ENCODE measurements at places on chromosomes 16 and 17. TPM values are rescaled to one million over a fixed set of nuclear protein-coding genes. Genes with fewer than 3 reads are reported as not detected.

GRCh38 chr16:9597967-9598730, 506.7 kb downstream of the HAPSTR1 start:
- H3K27me3 ChIP-seq: no peaks in the 10 kb centered on the region
- no peaks in the 10 kb centered on the region for H3K36me3 ChIP-seq
- H3K4me3 ChIP-seq: no peak overlapping the region
- H3K4me1 ChIP-seq: no peaks in the 10 kb centered on the region
- no peak for DNase-seq
- H3K27ac ChIP-seq: no peak overlapping the region

DNA sequence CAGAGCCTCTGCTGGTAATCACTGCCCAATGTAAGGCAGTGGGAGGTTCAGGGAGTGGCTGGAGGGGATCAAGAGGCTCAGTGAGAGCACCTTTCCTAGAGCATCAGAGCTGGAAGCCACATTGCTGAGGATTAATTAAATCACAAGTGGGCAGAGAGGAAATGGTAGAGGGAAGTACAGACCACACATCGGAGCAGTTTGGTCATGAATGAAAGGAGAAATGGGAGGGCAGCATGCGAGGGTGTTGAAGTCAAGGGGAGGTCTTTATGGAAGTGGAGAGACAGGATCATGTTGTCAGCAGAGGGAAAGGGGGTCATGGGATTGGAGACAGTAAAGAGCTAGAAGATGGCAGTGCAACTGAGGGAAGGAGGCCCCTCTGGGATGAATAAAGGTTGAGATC, 2.3 kb downstream of the CCL17 start:
- no peaks in the 10 kb centered on the region for H3K27me3 ChIP-seq
- H3K4me3 ChIP-seq: no peak overlapping the region

DNA sequence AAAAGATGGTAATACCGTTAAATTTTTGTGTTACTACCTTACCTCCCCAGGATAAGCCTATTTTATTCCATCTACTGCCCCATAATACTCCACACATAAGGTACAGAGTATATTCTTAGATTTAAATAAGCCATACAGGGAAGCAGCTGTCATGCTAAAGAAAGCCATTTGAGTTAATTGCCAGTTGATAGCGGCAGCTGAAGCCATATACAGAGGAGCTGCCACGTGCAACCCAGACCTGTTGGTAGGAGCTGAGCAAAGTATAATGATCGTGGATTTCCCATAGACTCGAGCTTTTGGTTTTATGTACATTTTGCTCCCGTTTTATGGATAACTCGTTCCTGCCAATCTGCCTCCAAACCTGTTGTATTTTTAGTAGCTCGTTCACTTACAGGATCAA, 12.0 kb downstream of the CPSF4L start:
- peaks cover 6% of the 10 kb centered on the region for H3K36me3 ChIP-seq
- H3K27me3 ChIP-seq: no peaks in the 10 kb centered on the region
- no peak for DNase-seq
- H3K27ac ChIP-seq: no peak overlapping the region
- no peak overlapping the region for H3K4me3 ChIP-seq

DNA sequence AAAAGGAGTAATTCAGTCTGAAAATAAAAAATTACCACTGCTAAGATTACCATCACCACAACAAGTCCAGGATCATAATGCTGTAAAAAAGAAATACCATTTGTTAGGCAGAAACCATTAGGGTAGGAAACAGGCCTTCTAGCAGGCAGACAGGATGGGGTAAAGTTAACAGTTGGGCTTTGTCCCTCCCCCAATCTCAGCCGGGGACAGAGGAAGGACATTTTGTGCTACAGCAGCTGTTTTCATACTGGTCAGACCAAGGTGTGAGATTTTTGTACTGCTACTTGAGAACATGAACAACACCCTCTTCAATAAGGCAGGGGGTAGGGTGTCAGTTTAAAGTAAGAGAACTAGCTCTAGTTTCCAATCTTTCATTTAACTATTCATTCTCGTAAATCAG, 49.2 kb upstream of the ITGA2B start:
- H3K27ac ChIP-seq: no peak overlapping the region
- H3K27me3 ChIP-seq: no peaks in the 10 kb centered on the region
- peaks cover 9% of the 10 kb centered on the region for H3K36me3 ChIP-seq
- peaks cover 8% of the 10 kb centered on the region for H3K4me1 ChIP-seq

- no peaks in the 10 kb centered on the region for H3K36me3 ChIP-seq
- H3K4me1 ChIP-seq: no peaks in the 10 kb centered on the region
- H3K27me3 ChIP-seq: no peaks in the 10 kb centered on the region
- no peak overlapping the region for H3K27ac ChIP-seq
- H3K4me3 ChIP-seq: no peak overlapping the region
Observed at GRCh38 chr16:2383501-2383900, 43.0 kb upstream of the ABCA3 start.

DNA sequence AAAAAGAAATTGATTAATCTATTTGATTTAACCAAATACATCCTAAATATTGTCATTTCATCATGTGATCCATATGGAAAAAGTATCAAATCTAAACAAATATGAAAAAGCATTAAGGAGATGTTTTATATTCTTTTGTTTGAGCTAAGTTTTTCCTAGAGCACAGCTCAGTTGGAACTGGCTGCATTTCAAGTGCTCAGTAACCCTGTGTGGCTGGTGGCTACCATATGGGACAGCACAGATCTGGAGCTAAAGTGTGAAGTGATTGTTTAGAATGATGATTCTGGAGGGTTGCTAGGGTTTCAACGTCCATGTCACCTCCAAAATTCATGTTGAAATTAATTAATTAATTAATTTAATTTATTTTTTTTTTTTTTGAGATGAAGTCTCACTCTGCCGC, 137.5 kb downstream of the XYLT1 start:
- H3K27me3 ChIP-seq: no peaks in the 10 kb centered on the region
- H3K27ac ChIP-seq: no peak overlapping the region
- no peaks in the 10 kb centered on the region for H3K36me3 ChIP-seq
- no peak overlapping the region for H3K4me3 ChIP-seq
- peaks cover 16% of the 10 kb centered on the region for H3K4me1 ChIP-seq

GRCh38 chr16:30969246-30969842, 11.8 kb downstream of the SETD1A start:
- H3K27me3 ChIP-seq: no peaks in the 10 kb centered on the region
- H3K4me3 ChIP-seq: no peak overlapping the region
- DNase-seq: no peak
- H3K27ac ChIP-seq: no peak overlapping the region
- no peaks in the 10 kb centered on the region for H3K4me1 ChIP-seq

DNA sequence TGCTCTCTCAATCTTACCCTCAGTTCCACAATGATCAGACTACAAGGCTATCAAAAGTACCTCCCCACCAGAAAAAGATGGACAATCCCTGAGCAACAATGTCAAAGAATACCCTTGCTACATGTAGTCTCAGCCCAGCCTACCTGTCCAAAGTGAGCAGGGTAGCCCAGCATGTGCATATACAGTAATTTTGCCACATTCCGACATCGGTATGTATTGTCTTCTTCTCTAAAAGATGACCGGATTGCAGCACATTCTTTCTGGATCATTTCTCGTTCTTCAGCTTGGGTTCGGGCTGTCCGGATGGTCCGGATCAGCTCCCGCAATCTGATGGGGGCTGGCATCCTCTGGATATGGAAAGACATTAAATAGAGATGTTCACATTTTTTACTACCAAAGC, 19.5 kb downstream of the AP1G1 start:
- H3K4me1 ChIP-seq: peaks cover 4% of the 10 kb centered on the region
- no peak overlapping the region for H3K27ac ChIP-seq
- no peak overlapping the region for H3K4me3 ChIP-seq
- H3K27me3 ChIP-seq: no peaks in the 10 kb centered on the region
- DNase-seq: no peak

- H3K27me3 ChIP-seq: no peaks in the 10 kb centered on the region
- no peak overlapping the region for H3K27ac ChIP-seq
Observed at GRCh38 chr16:62010186-62010585, 26.1 kb downstream of the CDH8 start.

- no peak for DNase-seq
- no peaks in the 10 kb centered on the region for H3K27me3 ChIP-seq
- peaks cover 15% of the 10 kb centered on the region for H3K36me3 ChIP-seq
- no peak overlapping the region for H3K27ac ChIP-seq
Observed at GRCh38 chr17:80264205-80265075, 3.8 kb downstream of the RNF213 start.

GRCh38 chr17:54992797-54993639, 24.5 kb downstream of the STXBP4 start:
- no peaks in the 10 kb centered on the region for H3K36me3 ChIP-seq
- H3K4me3 ChIP-seq: no peak overlapping the region
- H3K27ac ChIP-seq: no peak overlapping the region
- no peaks in the 10 kb centered on the region for H3K27me3 ChIP-seq
- DNase-seq: no peak

DNA sequence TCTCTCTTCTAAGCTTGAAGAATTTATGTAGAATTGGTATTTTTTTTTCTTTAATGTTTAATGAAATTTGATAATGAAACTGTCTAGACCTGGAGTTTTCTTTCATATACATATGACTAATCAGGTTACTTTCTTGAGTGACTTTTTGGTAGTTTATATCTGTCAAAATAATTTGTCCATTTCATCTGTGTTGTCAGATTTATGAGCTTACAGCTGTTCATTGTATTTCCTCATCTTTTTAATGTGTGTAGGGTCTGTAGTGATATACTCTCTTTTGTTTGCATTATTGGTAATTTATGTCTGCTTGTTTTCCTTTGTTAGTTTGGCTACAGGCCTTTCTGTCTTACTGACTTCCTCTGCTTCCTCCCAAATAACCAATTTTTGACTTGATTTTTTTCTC, 55.7 kb downstream of the TAOK1 start:
- peaks cover 15% of the 10 kb centered on the region for H3K4me1 ChIP-seq
- DNase-seq: no peak
- no peaks in the 10 kb centered on the region for H3K36me3 ChIP-seq
- H3K27me3 ChIP-seq: no peaks in the 10 kb centered on the region
- H3K27ac ChIP-seq: no peak overlapping the region

- H3K36me3 ChIP-seq: no peaks in the 10 kb centered on the region
- H3K27me3 ChIP-seq: no peaks in the 10 kb centered on the region
- H3K27ac ChIP-seq: no peak overlapping the region
- no peak for DNase-seq
- no peak overlapping the region for H3K4me3 ChIP-seq
Observed at GRCh38 chr17:36730857-36731490, 129.6 kb downstream of the MRM1 start.

- no peak overlapping the region for H3K4me3 ChIP-seq
- no peak for DNase-seq
- no peak overlapping the region for H3K27ac ChIP-seq
- no peaks in the 10 kb centered on the region for H3K27me3 ChIP-seq
Observed at GRCh38 chr16:13194766-13195165, 293.4 kb downstream of the SHISA9 start.

DNA sequence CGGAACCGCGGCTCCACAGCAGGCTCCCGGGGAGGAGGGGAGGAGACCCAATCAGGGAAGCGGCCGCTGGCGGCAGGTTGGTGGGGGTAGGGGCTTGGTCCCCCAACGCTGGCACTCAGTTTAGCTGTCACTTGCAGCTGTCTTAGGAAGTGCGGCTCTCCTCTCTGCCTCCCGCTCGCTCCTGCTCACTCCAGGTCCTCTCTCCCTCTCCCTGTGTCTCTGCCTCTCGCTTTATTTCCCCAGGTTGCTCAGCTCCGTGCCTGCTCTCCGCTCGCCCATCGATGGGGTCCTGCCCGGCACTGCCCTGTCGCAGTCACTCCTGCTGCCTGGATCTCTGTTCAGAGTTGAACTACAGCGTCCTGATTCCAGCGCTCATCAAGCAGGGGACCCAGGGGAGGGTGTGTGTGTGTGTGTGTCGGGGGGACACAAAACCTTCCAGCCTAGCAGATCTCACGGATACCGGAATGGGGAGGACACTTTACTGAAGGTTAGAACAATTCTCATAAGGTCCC, 145.6 kb downstream of the ENGASE start:
- no peak overlapping the region for H3K27ac ChIP-seq
- peak overlapping the region; percentile 2 for H3K4me3 ChIP-seq
- DNase-seq: no peak
- no peaks in the 10 kb centered on the region for H3K4me1 ChIP-seq
- no peaks in the 10 kb centered on the region for H3K27me3 ChIP-seq

GRCh38 chr16:10383626-10384025, 2.2 kb upstream of the ATF7IP2 start:
- no peaks in the 10 kb centered on the region for H3K36me3 ChIP-seq
- no peak for DNase-seq
- H3K4me1 ChIP-seq: peaks cover 12% of the 10 kb centered on the region

- peaks cover 31% of the 10 kb centered on the region for H3K4me1 ChIP-seq
- no peak overlapping the region for H3K4me3 ChIP-seq
- no peaks in the 10 kb centered on the region for H3K36me3 ChIP-seq
- H3K27ac ChIP-seq: peak overlapping the region; percentile 93
- no peak for DNase-seq
- H3K27me3 ChIP-seq: no peaks in the 10 kb centered on the region
Observed at GRCh38 chr16:75111514-75111940, 5.1 kb downstream of the LDHD start.

GRCh38 chr16:51048544-51048943, 102.5 kb downstream of the SALL1 start:
- H3K4me3 ChIP-seq: no peak overlapping the region
- no peaks in the 10 kb centered on the region for H3K4me1 ChIP-seq
- no peak overlapping the region for H3K27ac ChIP-seq
- H3K27me3 ChIP-seq: no peaks in the 10 kb centered on the region
- no peak for DNase-seq

- DNase-seq: peak; percentile 22
- H3K4me3 ChIP-seq: peak within 1 kb of the TSS; percentile 88
- no peaks in the 10 kb centered on the region for H3K36me3 ChIP-seq
- H3K4me1 ChIP-seq: peaks cover 11% of the 10 kb centered on the region
- H3K27ac ChIP-seq: peak within 1 kb of the TSS; percentile 48
Observed at GRCh38 chr17:44708401-44709263, at the start of gene DBF4B. Gene DBF4B (plus strand): TSS chr17:44708665. CDS start chr17:44708821, 156 bp downstream.

GRCh38 chr17:29155966-29156338, 24.2 kb downstream of the MYO18A start:
- H3K4me1 ChIP-seq: peaks cover 55% of the 10 kb centered on the region
- peak overlapping the region; percentile 6 for H3K27ac ChIP-seq
- DNase-seq: no peak
- H3K27me3 ChIP-seq: no peaks in the 10 kb centered on the region

- no peak for DNase-seq
- no peak overlapping the region for H3K4me3 ChIP-seq
- no peak overlapping the region for H3K27ac ChIP-seq
- H3K27me3 ChIP-seq: no peaks in the 10 kb centered on the region
- H3K36me3 ChIP-seq: no peaks in the 10 kb centered on the region
Observed at GRCh38 chr17:81412490-81413093, 17.3 kb downstream of the BAHCC1 start.

PABPN1L gene
- not detected for total RNA-seq

KRTAP17-1 gene
- not detected for total RNA-seq

CA4 gene
- 1.2 TPM for total RNA-seq

UTS2R gene
- not detected for total RNA-seq

C16orf89 gene
- 21.4 TPM for total RNA-seq

CPNE7 gene
- not detected for total RNA-seq

TMEM238L gene
- total RNA-seq: not detected

ZFPM1 gene
- 1.8 TPM for total RNA-seq

TERB1 gene
- not detected for total RNA-seq

GCGR gene
- not detected for total RNA-seq

PRR35 gene
- total RNA-seq: not detected

NUDT7 gene
- 14.6 TPM for total RNA-seq

MAP2K6 gene
- total RNA-seq: 6.3 TPM

SPATA22 gene
- not detected for total RNA-seq

KCNJ2 gene
- total RNA-seq: 5.0 TPM
